MCF 10A (cell line): ENCODE measurements at places on chromosomes 2 and 18.

DNA sequence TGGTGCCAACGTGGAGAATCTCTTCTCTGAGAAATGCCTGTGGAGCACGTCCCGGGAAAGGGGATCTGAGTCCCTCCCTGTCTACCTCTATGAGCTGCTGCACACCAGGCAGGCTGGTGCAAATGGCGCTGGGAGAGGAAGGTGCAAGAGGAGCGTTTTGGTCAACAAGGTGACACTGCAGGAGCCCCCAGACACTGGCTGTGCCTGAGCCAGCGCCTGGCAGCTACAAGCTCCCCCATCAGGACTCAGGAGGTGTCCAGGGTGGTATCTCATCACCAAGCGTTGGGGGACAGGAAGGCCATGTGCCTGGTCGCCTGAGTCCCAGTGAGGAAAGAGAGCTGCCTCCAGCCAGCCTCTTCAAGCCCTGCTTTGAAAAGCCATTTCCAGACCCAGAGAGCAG lies 173.4 kb downstream of the TNS1 start:
- DNase-seq = no peak

- no peak for DNase-seq
Measured at GRCh38 chr2:210912779-210913178, 356.4 kb downstream of the CPS1 start.

DNA sequence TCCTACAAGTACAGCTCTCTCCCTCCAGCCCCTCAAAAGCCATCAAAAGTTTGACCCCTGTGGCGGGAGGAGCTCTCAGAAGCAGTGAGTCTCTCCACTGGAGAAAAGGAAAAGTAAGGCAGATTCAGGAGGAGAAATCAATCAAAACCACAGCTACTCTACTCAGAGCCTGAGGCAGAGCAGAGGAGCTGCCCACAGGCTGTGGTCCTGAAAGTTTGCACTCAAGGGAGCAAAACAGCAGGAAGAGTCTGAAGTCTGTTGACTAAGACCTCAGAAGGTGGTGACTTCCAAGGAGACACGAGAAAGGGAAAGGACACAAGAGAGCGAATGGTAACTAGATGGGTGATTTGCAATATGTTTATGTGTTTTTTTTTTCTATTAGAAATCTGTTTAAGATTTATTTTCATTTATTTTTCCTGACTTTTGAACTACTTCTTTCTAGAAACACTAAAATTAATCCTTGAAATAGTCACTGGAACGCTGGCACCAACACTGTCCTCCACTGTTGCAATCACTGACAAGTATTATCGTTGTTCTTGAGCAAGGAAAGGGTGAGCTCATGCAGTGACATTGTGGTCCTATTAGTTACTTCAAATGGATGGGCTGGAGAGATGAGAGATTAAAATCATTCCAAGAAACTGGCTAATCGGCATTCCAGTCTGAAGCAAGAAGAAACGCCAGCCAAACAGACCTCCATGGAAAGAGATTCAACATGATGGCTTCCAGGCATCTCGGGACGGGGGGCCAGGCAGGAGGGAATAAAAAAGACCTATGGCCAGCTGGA lies 35.8 kb downstream of the PID1 start:
- peak; percentile 15 for DNase-seq

DNA sequence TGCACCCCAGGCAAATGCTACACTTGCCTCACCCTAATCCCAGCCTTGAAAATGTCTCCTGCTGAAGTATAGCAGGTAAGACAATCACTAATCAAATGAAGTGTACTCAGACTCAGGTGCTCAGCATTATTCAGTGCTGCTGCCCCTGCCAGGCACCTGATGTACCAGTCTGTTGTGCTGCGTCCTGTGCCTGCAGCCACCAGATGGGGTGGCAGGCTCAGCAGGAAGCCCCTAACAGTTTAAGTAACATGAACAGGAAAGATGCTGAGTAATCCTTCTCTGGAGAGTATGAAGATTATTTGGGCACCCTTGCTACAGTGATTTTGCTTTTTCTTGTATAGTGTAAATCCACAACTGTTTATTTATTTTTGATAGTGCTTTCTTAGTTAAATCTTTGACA lies 69.1 kb downstream of the TACR1 start:
- peak; percentile 30 for DNase-seq

- DNase-seq = no peak
Measured at GRCh38 chr2:102061286-102061699, 69.5 kb downstream of the IL1R2 start.

DNA sequence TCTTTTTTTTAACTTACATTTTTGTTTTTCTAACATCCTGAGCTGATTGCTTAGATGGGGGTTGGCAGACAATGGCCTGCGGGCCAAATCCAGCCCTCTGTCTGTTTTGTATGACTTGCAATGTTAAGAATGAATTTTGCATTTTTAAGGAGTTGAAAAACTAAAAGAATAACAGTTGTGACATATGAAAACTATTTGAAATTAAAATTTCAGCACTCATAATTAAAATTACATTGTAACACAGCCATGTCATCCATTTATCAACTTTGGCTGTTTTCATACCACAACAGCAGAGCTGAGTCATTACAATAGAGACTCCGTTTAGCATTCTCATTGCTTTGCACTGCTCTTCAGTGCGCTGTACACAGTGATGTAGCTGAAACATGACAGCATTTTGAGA lies 94.1 kb upstream of the MC4R start:
- no peak for DNase-seq

DNA sequence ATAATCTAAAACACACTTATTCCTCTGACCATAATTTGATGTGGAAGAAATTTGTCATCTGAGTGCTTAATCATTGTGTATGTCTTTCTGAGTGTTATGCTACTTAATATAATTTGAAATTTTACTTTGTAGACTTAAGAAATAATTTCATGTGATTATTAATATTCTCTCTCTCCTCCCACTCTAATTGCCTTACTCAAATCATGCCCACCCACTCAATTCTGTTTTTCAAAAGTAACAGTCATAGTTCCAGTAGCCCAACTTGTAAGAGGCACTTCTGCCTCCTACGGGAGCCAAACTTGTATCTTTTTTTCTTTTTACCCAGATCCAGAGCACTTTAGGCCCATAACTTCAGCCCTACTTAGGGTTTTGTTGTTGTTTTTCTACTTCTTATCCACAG lies 18.5 kb upstream of the KYNU start:
- no peak for DNase-seq
